ENCODE measurements at places on chromosomes 1 and 21.

DNA sequence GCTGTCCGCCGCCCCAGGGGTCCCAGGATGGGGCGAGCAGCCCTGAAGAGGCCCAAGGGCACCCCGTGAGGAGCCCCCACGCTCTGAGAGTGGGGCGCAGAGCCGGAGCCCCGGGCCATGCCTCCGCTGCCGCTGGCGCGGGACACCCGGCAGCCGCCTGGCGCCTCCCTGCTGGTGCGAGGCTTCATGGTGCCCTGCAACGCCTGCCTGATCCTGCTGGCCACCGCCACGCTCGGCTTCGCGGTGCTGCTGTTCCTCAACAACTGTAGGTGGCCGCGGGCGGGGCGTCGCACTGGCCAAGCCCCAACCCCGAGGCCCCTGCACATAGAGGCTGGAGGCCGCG is 14.5 kb downstream of the AGRN start:
- DNase-seq = no peak

DNA sequence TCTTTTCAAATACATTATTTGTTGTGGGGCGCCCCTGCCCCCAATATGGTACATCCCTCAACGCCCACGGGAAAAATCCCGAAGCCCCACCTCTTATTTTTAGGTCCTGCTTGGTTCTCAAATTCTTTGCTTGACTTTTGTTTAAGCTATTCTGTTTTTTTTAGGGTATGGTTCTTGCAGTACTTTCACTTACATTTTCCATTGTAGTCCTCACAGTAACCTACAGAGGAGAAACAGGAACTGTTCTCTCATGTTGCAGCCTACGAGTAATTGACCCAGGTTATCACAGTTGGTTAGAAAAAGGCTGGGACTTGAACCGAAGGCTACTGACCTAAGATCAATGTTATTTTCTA is 697 bp upstream of the C21orf91 start:
- no peak for DNase-seq

- no peak for DNase-seq
Measured at GRCh38 chr1:202149566-202149965, 5.0 kb upstream of the ARL8A start.

DNA sequence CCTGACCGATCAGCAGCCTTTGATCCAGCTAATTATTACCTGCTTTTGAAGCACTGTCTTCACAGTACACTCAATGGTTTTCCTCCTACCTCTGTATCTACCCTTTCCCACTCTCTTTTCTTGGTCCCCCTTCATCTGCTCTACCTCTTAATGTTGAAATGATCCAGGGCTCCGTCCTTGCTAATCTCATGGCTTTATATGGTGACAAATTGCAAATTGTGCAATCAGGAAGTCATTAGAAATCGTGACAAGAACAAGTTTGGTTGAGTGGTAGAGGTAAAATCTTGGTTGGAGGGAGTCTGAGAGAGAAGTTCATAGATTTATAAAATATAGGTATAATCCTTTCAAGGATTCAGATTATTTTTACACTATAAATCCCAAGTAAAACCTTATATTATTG is 9.6 kb upstream of the CYB5R1 start:
- DNase-seq = no peak

DNA sequence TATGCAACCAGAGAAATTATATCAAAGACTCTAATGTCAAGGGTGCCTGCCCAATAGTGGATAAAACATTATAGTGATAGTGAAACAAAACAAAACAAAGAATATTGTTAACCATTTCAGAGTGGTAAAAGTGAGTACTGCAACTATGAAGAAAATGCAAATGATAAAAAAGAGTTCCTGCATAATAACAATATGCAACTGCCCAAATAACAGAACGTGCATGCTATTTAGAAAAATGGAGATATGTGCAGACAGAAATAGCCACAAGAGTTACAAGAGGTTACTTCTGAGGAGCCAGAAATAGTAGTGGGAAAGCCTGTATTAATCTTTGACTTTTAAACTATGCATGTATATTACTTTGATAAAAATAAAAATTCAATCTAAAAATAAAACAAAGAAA is 302.5 kb downstream of the NEGR1 start:
- DNase-seq = no peak

GRCh38 chr1:98327220-98327861 is 334.2 kb upstream of the SNX7 start:
- DNase-seq = no peak

- no peak for DNase-seq
Measured at GRCh38 chr1:183418696-183419095, 516 bp upstream of the NMNAT2 start.

- no peak for DNase-seq
Measured at GRCh38 chr1:94349853-94350252, 68.3 kb upstream of the ABCD3 start.

- no peak for DNase-seq
Measured at GRCh38 chr1:231108516-231109302, 53.1 kb upstream of the TRIM67 start.

GRCh38 chr1:26166719-26167281 is 2.0 kb downstream of the C1orf232 start:
- no peak for DNase-seq

DNA sequence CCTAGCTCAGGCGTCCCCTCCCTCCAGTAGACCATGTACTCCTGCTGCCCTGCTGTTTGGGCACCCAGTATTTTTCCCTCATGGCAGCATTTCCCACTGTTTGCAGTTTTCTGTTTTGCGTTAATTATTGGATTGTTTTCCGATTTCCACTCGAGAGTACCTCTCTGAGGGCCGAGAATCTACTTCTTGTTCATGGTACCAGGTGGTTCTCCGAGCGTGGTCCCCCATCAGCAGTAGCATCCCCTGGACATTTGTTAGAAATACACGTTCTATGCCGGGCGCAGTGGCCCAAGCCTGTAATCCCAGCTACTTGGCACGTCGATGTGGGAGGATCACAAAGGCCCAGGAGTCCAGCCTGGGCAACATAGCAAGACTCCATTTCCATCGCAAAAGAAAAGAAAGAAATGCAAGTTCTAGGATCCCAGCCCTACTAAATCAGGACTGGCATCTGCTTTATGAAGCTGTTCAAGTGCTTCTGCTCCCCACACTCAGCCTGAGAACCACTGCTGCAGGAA is 690 bp downstream of the RRP1 start:
- no peak for DNase-seq

GRCh38 chr1:170068923-170069322 is 5.6 kb downstream of the KIFAP3 start:
- DNase-seq = no peak

DNA sequence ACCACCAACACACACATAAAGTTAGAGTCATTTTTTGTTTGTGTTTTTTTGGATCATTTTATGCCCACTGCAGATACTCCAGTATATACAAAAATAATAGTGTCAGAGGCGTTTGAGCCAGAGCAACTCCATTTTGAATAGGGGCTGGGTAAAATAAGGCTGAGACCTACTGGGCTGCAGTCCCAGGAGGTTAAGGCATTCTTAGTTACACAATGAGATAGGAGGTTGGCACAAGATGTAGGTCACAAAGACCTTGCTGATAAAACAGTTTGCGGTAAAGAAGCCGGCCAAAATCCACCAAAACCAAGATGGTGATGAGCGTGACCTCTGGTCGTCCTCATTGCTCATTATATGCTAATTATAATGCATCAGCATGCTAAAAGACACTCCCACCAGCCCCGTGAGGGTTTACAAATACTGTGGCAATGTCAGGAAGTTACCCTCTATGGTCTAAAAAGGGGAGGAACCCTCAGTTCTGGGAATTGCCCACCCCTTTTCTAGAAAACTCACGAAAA is 40.6 kb downstream of the GJA5 start:
- no peak for DNase-seq

DNA sequence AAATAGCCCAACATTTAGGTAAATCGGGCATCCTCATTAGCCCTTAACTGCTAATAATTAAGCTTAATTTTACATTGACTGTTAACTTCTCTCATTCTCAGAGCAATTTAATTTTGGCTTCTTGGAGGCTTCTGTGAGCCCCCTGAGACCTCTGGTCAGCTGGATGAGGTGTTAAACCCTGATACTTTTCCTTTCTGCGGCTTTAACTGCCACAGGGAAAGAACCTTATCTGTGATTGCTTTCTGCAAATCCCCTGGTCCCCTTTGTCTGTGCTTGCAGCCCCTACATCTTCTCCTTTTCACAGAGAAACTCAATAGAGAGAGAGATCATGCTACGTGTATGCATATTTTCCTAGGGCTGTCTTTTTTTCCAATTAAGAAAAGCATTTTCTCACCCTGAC is 184.5 kb upstream of the CSF3R start:
- DNase-seq = no peak

- DNase-seq = no peak
Measured at GRCh38 chr1:12031039-12031980, 12.0 kb downstream of the MIIP start.

DNA sequence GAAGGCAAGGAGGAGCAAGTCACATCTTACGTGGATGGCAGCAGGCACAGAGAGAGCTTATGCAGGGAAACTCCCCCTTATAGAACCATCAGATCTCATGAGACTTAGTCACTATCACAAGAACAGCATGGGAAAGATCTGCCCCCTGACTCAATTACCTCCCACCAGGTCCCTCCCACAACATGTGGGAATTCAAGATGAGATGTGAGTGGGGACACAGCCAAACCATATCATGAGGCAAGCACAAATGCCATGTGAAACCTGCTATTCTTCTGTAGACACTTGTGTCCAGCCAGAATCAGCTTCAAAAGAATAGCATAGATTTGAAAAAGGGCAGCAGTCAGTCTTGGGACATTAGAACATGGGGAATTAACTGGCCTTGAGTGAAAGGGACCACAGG is 32.2 kb upstream of the UBE2U start:
- no peak for DNase-seq

- no peak for DNase-seq
Measured at GRCh38 chr21:34018910-34019309, 54.5 kb upstream of the MRPS6 start.

DNA sequence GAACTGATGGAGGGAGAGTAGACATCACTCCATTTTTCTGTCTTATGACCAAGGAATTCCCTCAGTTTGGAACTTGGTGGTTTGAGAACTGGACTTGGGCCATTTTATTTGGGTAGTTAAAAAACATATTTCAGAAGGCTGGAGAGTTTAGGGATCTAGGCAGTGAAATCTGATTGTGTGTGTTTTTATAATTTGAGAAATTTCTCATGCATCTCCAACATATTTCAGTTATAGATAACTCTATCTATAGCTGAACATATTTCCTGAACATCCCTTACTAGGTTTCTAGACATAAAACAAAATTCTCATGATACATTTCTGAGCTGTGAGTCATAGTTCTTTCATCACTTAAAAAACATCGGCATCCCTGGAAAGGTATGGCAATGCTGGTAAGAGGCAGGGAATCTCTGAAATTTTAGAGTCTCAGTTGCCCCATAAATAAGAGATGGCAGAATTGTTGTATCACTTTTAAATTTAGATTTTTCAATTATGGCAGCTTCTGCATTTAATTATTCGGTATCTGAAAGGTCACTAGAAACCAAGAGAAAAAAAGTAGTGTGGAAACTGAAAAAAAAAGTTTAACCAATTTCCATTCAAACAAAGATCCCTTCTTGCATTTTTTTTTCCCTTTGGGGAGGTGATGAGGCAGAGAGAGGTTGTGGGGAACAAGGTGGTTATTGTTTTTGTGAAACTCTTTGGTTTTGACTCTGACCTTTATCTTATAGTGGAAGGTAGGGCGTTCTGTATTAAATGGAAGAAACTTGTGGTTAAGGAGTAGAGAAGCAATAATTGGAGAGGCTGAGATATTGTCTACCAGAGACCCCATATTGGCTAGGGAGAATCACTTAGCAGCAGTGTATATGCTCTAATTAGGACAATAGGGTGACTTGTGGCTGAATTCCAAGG is 102.9 kb downstream of the FASLG start:
- DNase-seq = no peak

DNA sequence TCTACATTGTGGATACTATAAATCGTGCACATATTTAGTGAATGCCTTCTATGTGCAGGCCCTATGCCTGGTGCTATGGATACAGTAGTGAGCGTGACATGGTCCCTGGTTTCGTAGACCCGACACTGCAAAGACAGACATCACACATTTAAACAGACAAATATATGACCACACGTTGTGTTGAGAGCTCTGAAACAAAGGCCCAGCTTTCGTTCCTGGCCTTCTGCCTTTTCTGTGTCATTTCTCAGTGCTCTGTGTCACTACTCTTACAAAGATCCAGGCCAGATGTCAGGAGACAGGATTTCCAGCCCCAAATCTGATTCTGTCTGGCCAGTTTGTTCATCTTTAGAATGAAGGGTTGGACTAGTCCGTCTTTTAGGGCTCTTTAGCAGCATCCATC is 19.3 kb upstream of the TRABD2B start:
- DNase-seq = no peak

DNA sequence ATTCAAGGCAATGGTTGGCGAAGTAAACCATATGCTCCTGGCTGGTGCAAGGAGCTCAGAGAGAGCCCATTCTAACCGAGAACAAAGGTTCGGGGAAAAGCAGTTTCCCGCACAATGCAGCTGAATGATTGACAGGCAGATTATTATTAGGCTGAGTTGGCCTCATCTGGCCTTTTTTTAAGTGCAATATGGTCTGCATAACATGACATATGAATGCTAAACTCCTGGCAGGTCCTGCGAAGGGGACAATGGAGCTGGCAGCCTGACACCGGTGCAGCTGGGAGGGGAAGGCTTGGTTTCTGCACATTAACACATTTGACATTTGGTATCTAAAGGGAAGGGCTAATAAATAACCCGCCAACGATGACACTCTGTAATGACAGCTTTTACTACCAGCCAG is 92.0 kb downstream of the MIS18A start:
- no peak for DNase-seq

DNA sequence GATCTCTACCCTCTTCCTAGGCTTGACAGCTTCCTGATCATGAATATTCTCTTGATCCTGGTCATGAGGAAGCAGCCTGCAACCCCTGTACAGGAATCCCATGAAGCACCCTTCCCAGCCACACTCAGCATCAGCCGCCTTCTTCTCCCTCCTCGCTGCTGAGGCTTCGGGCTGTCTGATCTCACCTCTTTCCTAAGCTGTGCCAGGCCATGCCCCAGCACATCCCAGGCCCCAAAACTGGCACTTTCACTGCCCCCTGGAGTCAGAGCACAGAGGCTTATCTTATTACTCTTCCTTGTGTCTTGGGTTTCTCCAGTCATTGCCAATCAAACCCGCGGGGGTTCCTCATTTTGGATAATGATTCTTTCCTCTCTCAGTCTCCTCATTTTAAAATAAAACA is 259.5 kb downstream of the RGS7 start:
- no peak for DNase-seq

DNA sequence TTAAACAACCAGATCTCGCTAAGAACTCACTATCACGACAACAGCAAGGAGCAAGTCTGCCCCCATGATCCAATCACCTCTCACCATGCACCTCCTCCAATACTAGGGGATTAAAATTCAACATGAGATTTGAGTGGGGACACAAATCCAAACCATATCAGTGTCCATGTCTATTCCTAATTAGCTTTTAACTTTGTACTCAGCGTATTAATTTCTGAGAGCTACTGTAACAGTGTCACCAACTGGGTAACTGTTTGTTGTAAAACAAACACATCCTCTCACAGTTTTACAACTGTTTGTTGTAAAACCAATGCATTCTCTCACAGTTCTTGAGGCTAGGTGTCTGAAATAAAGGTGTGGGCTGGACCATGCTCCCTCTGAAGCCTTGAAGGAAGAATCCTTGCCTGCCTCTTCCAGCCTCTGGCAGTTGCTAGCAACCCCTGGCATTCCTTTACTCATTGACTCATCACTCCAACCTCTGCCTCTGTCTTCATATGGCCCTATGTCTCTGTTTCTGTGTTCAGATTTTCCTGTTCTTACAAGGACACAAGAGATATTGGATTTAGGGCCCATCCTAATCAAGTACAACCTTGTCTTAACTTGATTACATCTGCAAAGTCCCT is 121.2 kb downstream of the LTN1 start:
- DNase-seq = no peak

- no peak for DNase-seq
Measured at GRCh38 chr1:3899754-3900149, 320 bp downstream of the C1orf174 start.

Data from right forelimb (tissue), 1 donor.